ENCODE measurements at places on chromosomes 5 and 9. TPM values are rescaled to one million over a fixed set of nuclear protein-coding genes. Genes with fewer than 3 reads are reported as not detected.
A peak's percentile ranks its signal among the peaks of the same experiment; 100 is the strongest.

Gene SEC24A
- 20.8 TPM for total RNA-seq

DNA sequence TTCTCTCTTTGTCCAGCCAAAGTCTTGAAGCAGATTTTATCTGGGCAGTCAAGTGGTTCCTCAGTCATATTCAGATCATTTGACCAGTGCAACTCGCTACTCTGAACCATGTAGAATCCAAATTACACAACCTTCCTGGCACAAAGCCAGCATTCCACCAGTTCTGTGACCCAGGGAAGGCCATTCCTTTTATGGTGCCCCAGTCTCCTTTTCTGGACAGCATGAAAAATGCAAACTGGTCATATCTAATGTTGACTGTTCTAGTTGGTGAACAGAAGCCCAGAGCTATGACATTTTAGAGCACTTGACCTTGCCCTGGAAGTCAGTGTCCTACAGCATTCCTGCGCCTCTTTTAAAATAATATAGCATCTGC is 364.6 kb downstream of the BRINP1 start:
- DNase-seq: peak; percentile 90
- H3K27ac ChIP-seq: peak overlapping the region; percentile 62
- H3K36me3 ChIP-seq: no peaks in the 10 kb centered on the region
- no peak overlapping the region for H3K4me3 ChIP-seq
- no peaks in the 10 kb centered on the region for H3K27me3 ChIP-seq

DNA sequence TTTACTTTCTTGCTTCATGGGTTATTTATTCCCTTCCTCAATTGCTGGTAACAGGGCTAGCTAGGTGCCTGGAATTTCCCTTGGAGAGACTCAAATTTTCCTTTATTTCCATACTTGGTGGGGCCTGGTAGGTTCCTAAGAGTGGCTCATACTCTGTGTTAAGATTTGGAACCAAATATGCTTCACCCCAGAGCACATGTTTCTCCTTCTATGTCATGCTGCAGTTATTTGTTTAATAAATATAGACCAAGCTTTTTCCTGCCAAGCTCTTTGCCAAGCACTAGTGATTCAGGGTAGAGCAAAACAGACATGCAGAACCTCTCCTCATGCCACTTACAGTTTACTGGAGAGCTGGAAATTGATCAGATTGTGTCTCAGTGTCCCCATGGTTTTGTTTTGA is 290.3 kb upstream of the SGCD start:
- H3K4me3 ChIP-seq: no peak overlapping the region
- no peak overlapping the region for H3K27ac ChIP-seq
- peak; percentile 41 for DNase-seq
- no peaks in the 10 kb centered on the region for H3K27me3 ChIP-seq

GRCh38 chr9:4117835-4118610 is 181.8 kb downstream of the GLIS3 start:
- no peak for DNase-seq
- H3K4me1 ChIP-seq: peaks cover 20% of the 10 kb centered on the region
- no peak overlapping the region for H3K4me3 ChIP-seq
- no peak overlapping the region for H3K27ac ChIP-seq
- H3K27me3 ChIP-seq: no peaks in the 10 kb centered on the region

Gene NLN
- total RNA-seq: 33.7 TPM

Gene APBA1
- 8.8 TPM for total RNA-seq

DNA sequence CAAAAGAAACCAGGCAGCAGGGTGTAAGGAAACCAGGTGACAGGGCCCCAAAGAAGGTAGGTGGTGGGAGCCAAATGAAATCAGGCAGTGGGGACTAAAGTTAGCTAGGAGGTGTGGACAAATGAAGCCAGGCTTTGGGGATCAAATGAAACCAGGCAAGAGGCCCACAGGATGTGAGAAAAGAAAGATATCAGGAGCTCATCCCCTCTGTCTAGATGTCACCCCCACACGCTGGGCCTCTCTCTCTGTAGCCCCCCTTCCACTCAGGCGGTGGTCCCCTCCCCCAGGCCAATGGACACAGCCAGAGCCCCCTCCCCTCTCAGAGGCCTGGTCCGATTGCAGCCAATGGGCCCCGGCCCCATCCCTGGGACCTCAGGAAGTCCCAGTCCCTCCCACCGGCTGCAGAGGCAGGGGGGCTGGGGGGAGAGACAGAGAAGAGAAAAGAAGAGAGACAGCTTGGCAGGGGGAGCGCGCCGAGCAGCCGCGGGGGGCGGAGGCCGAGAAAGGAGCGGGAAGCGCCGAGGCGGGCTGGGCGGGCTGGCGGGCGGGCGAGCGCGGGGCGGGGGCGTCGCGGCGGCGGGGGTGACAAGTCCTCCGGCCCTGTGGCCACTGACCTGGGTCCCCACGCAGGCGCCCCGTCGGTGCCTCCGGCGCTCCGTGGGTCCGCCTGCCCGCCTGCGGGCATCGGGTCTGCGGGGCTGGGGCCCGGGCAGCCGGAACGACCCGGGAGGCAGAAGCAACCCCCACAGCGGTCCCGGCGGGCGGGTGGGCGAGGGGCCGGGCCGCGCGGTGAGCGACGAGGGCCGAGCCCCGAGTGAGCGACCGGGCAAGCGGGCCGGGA is 11.9 kb downstream of the CNTFR start:
- no peaks in the 10 kb centered on the region for H3K36me3 ChIP-seq
- no peak overlapping the region for H3K4me3 ChIP-seq
- H3K27me3 ChIP-seq: peaks cover 44% of the 10 kb centered on the region
- H3K4me1 ChIP-seq: no peaks in the 10 kb centered on the region
- no peak for DNase-seq

Gene DMRTA1
- total RNA-seq: 0.26 TPM

Gene CCNB1
- total RNA-seq: 8.2 TPM

DNA sequence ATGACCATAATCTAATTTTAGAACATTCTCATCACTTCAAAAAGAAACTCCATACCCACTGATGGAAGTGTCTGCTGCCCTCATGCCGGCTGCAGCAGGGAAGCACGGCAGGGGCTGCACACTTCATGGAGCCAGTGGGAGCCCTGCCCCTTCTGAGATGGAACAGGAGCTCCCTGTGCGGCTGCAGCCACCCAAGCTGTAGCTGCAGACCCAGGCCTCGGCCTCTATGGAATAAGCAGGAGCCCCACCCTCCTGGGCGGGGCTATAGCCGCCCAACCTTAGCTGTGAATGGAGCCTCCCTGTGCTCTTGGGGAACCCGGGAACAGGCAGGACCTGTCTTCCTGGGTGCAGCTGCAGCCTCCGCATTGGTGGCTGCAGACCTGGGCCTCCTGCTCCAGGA is 128.5 kb downstream of the NUDT12 start:
- H3K27me3 ChIP-seq: no peaks in the 10 kb centered on the region
- peaks cover 2% of the 10 kb centered on the region for H3K4me1 ChIP-seq
- DNase-seq: no peak
- H3K4me3 ChIP-seq: no peak overlapping the region

DNA sequence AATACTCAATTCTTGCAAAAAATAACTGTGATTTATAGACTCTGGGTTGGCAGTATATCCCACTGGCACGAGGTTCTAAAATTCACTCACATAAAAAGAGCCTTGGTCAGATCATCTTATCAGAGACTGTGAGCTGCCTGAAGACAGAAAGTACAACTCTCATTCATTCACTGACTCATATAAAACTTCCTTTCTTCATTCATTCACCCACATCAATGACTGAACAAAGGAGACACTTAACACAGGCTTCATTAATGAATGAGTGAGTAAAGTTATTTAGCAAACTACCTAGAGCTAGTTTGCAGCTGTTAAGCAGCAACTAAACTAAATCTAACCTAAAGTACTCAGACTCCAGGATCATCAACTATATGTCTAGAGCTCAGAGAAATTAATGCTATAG is 214.7 kb downstream of the DENND1A start:
- no peak overlapping the region for H3K27ac ChIP-seq
- DNase-seq: no peak
- H3K4me3 ChIP-seq: no peak overlapping the region
- H3K36me3 ChIP-seq: no peaks in the 10 kb centered on the region

DNA sequence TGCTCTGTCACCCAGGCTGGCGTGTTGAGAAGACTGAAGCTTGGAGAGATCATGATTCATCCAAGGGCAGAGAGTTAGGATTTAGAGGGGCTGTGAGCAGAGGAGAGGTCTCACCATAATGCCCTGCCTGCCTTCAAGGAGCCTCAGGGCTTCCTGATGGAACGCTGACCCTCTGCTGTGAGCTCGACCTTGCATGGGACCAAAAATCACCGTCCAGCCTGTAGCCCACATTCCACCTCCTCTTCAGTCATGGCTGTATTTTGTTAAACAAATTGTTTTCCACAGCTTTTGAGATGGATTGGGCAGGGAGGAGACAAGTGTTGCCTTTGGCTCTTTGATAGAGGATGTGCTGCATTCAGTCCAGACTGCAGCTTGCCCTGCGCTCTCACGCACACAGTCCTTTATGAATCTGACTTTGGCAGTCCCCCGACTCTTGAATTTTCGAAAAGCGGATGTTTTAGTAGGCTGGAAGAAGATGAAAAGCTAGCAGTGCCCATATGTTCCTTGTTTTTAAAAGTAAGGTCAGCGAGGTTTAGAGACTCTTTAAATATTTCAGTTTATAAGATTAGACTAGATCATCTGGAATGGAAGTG is 79.5 kb downstream of the MVB12B start:
- no peaks in the 10 kb centered on the region for H3K4me1 ChIP-seq
- no peaks in the 10 kb centered on the region for H3K36me3 ChIP-seq
- no peak overlapping the region for H3K27ac ChIP-seq
- H3K4me3 ChIP-seq: no peak overlapping the region
- H3K27me3 ChIP-seq: no peaks in the 10 kb centered on the region

- H3K27ac ChIP-seq: no peak overlapping the region
- no peaks in the 10 kb centered on the region for H3K36me3 ChIP-seq
- H3K27me3 ChIP-seq: peaks cover 17% of the 10 kb centered on the region
- H3K4me3 ChIP-seq: no peak overlapping the region
- DNase-seq: peak; percentile 28
Measured at GRCh38 chr5:97087138-97087537, 55.3 kb downstream of the LIX1 start.

DNA sequence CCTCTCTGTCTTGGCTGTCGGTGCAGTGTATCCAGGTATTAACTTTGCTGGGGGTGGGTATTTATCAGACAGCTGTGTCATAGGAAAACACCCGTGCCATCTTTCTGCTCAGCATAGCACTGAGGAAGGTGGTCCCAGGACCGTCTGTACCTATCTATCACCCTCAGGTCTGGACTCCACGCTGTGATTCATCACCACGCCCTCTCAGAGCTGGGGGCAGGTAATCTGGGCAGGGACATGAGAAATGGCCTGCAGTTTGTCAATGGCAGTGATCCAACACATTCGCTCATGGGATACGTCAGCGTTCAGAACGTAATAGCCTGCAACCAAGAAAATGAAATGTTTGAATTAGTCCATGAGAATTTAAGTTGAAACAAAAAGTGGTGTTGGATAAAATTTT is 151.6 kb upstream of the MAP1B start:
- no peaks in the 10 kb centered on the region for H3K4me1 ChIP-seq
- H3K4me3 ChIP-seq: no peak overlapping the region
- H3K27me3 ChIP-seq: peaks cover 5% of the 10 kb centered on the region
- DNase-seq: no peak
- no peak overlapping the region for H3K27ac ChIP-seq

DNA sequence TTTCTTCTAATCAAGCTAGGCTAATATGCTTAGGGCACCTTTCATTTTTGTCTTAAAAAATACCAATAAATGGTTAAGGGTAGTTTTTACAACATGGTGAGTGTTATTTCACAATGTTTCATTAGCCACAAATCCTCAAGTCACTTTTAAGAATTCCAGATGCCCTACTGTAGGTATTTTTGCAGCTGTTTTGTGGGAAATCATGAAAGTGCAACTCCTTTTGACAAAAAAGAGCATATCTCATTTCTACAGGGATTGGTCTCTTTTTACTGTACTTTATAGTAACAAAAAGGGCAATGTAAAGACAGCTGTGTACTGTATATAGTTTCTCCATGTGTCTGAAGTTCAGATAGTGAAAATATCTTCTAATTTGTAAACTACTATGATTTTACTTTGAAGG is 28.3 kb upstream of the GAS1 start:
- peaks cover 3% of the 10 kb centered on the region for H3K4me1 ChIP-seq
- no peak overlapping the region for H3K4me3 ChIP-seq
- H3K27me3 ChIP-seq: no peaks in the 10 kb centered on the region
- no peak overlapping the region for H3K27ac ChIP-seq

GRCh38 chr9:31608416-31608815 is 776.0 kb upstream of the ACO1 start:
- no peak overlapping the region for H3K27ac ChIP-seq
- H3K36me3 ChIP-seq: no peaks in the 10 kb centered on the region
- no peak overlapping the region for H3K4me3 ChIP-seq
- DNase-seq: peak; percentile 12

Gene CDC14B
- 46.0 TPM for total RNA-seq

DNA sequence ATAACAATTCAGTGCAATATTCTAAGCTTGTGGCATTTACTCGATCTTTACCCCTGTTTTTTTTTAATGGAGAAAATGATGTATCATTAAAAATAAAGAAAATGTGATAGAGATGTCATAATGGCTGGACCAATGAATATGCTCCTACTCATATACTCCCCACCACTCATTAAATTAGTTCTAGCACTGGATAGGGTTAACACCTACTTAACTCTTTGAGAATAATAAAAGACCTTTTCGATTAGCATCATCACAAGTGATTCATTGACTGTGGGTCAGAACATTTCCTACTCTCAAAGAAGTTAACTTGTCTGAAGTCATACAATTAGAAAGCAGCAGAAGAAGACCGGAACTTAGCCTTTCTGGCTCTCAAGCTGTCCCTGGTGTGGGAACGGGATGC is 31.6 kb upstream of the RANBP6 start:
- H3K4me1 ChIP-seq: no peaks in the 10 kb centered on the region
- DNase-seq: no peak
- peaks cover 7% of the 10 kb centered on the region for H3K27me3 ChIP-seq
- no peaks in the 10 kb centered on the region for H3K36me3 ChIP-seq
- H3K27ac ChIP-seq: no peak overlapping the region

DNA sequence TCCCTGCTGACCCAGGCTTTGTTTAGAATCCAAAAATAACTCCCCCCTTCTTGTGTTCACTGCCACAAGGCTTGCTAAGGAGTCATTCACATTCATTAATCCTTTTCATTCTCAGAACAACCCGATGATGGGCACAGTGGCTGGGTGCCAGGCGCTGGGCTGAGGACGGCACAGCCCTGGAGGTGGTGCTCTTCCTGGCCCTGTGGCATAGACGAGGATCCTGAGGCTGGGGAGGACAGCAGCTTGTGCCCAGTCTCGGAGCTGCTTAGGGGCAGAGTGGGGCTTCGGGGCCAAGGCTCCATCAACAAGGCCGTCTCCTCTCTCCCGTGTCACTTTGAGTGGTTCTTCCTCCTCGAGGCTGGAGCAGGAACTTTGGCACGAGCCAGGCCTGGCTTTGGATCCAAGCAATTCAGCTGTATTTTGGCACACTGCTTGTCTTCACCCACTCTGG is 166.7 kb downstream of the TTLL11 start:
- no peak for DNase-seq
- H3K4me3 ChIP-seq: no peak overlapping the region
- no peaks in the 10 kb centered on the region for H3K4me1 ChIP-seq
- no peaks in the 10 kb centered on the region for H3K27me3 ChIP-seq

Gene IFNB1
- 0.17 TPM for total RNA-seq

- no peak for DNase-seq
- peaks cover 5% of the 10 kb centered on the region for H3K4me1 ChIP-seq
- H3K27me3 ChIP-seq: no peaks in the 10 kb centered on the region
- H3K27ac ChIP-seq: no peak overlapping the region
- H3K4me3 ChIP-seq: no peak overlapping the region
Measured at GRCh38 chr5:95743877-95744276, 12.7 kb downstream of the RHOBTB3 start.

GRCh38 chr5:115461093-115461492 is 83.5 kb downstream of the FEM1C start:
- no peaks in the 10 kb centered on the region for H3K27me3 ChIP-seq
- H3K36me3 ChIP-seq: no peaks in the 10 kb centered on the region
- H3K4me3 ChIP-seq: no peak overlapping the region
- peaks cover 16% of the 10 kb centered on the region for H3K4me1 ChIP-seq
- peak; percentile 64 for DNase-seq
